ENCODE measurements at places on chromosomes 6 and 20.

DNA sequence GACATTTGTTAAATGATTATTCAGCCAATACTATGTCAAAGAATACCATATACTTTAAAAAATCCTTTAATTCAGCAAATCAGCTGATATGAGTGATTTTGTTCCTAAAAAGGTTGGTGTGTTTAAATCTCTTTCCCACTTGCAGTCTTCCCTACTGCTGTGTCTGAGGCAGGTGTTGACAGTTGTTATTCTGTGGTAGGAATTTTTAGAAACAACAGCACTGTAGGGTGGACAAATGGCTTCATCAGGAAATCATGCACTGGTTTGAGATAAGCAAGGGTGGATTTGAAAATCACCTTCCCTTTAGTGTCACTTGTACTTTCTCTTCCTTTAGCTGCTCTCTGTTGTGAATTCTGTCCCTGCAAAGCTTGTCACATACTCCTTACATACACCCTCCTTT, 213.7 kb upstream of the SGK1 start:
- DNase-seq, result no peak

- no peak for DNase-seq
These were observed 22.4 kb downstream of the SYNCRIP start for GRCh38 chr6:85620308-85620707.

GRCh38 chr6:142307963-142308748, 6.3 kb downstream of the ADGRG6 start:
- no peak for DNase-seq

GRCh38 chr6:28824793-28825731, 98.7 kb downstream of the TRIM27 start:
- DNase-seq, result no peak

DNA sequence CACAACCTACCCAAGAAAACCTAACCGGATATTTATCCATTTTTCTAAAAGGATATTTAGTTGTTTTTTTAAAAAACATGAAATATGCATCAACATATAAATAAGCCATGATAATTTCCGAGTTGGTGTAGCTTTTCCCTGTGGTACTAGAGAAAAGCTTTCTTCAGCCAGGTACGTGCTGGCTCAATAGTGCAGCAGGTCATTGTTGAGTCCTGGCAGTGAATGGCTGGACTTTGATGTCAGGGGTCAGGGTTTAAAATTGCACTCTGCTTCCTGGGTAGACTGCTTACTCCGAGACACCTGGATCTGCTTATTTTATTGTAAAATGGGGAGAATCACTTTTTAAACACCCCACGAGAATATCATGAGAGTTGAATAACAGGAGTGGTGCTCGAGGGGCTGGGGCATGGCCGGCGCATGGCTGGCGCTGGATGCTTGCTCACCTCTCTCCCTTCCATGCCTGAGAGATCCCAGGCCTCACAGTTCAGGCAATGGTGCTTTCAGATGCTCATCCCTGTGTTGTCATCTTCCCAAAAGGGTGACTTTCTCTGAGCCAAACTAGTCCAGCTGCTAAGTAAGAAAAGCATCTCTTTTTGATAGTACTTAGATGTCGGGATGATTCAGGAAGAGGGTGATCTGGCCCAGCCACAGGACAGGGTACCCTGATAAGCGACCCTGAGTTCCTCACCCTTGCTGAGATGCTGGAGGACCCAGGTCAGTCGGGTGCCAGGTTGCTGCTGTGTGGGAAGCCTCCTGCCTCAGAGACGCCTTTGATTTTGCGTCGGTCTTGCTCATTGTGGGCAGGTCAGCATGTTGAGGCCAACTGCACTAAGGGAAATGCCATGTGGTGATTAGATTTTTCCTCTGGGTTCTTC, 269.1 kb upstream of the FOXQ1 start:
- DNase-seq, result no peak

DNA sequence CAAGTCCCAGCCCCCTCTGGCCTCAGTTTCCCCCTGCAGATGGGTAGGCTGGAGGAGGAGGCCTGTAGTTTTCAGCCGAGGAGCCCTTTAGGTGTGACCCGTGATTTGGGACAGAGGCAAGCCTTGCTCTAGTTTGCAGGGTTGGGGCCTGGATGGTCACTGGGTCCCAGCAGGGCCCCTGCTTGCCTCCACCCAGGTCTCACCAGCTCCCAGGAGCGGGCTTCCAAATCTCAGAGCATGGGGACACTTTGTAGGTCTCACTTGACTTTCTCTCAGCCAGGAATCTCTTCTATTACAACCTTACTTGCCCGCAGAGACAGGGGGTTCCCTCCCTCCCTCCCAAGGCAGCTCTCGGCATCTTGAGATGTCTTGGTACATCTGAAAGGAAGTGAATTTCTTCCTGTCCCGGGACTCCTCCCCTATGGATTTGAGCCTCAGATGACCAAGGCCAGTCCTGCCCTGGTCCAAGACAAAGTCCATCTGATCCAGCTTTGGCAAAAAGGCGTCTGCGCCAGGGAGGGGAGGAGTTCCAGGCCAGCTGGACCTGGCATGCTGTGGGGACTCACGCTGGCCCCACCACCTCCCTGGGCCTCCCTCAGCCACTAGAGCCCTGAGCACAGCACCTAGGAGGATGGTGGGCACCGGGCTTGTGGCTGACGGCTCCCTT, 47.4 kb downstream of the SRC start:
- no peak for DNase-seq

DNA sequence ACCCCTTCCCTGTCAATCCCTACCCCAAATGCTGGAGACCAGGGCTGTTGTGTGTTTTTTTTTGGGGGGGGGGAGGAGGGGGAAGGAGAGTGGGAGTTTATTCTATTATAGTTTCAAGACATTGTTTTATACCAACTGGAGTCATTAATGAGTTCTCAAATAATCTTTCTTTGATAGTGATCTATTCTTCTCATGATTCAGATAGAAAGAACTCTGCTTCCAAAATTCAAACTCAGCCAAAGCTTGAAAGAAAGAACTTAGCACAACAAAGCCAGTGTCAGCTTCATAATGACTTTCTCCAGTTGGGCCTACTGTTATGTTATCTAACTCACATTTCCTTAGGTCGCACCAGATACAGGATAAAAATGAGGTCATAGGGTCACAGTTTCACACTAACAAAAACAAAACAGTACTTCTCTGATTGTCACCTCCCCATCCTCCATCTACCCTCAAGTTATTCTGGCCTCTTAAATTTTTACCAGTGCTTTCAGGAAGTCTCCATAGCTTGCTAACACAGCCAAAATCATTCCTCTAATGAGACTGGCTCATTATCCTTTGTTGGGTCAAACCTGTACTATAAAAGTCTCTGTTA, 19.0 kb upstream of the MAP3K7 start:
- no peak for DNase-seq

DNA sequence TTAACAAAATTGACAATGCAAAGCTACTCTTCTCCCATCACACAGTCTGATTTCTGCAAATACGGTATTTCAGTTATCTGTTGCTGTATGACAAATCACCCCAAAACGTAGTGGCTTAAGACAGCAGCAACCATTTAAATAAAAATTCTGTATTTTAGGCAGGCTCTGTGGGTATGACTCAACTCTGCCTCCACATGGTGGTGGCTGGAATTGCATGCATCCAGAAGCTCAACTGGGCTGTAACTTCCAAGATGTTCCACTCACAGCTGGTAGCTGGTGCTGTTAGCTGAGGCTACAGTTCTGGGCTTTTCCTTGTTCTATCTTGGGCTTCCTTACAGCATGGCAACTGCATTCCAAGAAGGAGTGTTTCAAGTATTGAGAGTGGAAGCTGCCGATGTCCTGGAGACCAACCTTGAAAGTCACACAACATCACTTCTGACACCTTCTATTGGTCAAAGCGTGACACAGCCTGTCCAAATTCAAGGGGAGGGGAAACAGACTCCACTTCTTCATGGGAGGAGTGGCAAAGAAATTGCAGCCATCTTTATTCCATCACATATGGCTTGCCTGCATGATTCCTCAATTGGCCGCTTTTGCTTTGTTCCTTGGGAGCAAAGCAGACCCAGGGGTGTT, 39.7 kb upstream of the TULP1 start:
- DNase-seq, result peak; percentile 32

DNA sequence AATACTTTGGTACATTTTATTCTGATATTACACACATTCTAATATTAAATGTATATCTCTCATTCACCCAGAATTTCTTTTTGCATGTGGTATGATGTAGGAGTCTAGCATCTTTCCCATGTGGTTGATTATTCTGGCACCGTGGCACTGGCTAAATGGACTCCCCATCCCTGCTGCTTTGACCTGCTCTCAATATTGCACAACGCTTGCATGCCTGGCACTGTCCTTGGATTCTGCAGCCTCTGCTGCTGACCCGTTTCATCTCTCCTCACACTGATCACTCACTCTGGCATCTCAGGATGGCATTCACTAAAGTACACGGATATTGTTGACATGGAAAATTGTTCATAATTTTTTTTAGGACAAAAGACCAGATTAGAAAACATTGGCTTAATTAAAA, 11.5 kb upstream of the DACT2 start:
- DNase-seq, result no peak

DNA sequence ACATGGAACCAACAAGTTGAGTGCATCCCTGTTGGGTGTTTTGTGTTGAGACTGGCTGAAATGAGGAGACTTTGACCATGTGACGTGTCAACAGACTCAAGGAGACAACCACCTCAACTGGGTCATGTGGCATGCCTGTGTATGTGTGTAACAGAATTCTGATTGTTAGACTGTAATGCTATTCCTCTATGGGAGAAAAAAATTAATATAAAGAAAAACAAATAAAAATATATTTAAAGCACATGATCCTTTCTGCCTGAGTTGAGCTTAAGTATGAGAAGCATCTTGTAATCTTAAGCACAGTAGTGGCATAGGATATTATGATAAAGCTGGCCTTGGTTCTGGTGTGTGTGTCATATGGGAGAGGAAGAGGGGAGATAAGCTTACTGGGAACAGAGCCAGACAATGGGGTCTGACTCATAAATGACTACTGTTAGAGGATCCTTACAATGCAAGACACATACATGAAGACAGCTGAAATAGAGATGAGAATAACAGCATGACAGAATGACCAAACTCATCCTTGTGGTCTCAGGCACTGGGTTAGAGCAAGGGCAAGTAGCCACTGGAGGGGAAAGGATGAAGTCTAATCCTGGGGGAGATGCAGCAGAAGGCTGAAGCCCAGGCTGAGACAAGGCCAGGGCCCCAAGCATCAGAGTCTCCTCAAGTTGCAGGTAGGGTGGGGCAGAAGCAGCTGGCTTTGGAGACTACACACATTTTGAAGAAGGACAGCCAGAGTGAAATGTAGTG, 9.2 kb downstream of the TP53INP2 start:
- peak; percentile 91 for DNase-seq

GRCh38 chr6:25179051-25179778, 100.0 kb upstream of the CARMIL1 start:
- no peak for DNase-seq

- no peak for DNase-seq
These were observed 32.4 kb upstream of the NOP56 start for GRCh38 chr20:2619961-2620595.

DNA sequence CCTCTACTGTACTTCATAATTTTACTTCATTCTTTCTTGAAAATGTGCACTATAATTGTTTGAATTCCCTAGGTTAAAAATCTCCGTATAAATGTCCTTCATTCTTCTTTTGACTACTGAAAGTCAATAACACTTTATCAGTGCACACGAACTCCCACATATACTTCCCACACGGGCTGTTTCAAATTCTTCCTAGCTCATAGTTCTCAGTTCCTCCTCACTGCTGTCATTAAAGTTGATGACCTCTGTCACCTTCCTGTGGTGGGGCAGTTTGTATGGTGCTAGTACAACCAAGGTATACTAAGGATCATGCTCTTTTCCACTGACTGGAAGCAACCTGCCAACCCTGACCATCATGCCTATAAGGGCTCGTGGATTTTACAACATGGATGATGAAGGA, 40.0 kb upstream of the CD2AP start:
- DNase-seq, result no peak

- peak; percentile 88 for DNase-seq
These were observed 19.2 kb upstream of the FAM83C start for GRCh38 chr20:35311409-35311808.

DNA sequence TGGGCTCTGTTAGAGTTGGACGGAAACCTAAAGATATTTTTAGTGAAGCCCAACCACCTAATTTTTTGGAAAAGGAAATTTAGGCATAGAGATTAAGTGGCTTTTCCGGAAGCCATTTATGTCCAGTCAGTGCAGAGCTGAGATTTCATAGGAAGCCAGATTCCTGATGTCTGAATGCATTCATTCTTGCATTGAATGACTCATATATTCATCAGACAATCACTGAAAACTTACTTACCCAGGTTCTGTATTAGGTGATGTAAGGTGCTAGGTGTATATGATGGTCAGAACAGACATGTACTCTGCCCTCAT, 4.1 kb downstream of the SH3BGRL2 start:
- no peak for DNase-seq

DNA sequence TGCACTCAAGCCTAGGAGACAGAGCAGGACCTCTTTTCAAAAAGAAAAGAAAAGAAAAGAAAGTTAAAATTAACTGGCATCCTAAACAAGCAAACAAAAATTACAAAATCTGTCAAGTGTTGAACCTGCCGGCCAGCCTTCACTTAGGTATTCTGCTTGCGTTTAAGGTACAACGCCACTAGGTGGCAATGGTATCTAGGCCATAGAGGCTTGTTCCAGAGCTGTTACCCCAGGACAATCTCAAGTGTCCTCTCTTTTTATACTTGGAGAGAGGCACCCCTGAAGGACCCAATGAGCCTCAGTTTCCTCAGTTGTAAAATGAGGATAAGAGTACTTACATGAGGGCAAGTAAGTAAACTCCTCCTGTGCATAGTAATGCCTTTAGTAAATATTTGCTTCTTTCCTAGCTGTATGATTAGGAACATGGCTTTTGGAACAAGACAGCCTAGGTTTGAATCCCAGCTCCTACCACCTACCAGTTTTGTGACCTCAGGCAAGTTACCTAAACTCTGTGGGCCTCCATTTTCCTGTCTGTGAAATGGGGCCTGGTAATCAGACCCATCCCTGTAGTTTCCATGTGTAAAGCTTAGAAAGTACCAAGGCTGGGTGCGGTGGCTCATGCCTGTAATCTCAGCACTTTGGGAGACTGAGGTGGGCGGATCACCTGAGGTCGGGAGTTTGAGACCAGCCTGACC, 5.8 kb upstream of the PACSIN1 start:
- DNase-seq, result peak; percentile 50

- DNase-seq, result no peak
These were observed 8.0 kb upstream of the PI16 start for GRCh38 chr6:36946526-36946925.

Data from Panc1 (cell line).